ENCODE measurements at places on chromosomes 5 and 9.

- no peak for DNase-seq
These were observed 57.8 kb upstream of the TRPM3 start for GRCh38 chr9:71179183-71179582.

- DNase-seq = no peak
These were observed 173.5 kb upstream of the NREP start for GRCh38 chr5:111930449-111930848.

GRCh38 chr9:20476912-20477521 is 145.3 kb downstream of the MLLT3 start:
- DNase-seq = no peak

DNA sequence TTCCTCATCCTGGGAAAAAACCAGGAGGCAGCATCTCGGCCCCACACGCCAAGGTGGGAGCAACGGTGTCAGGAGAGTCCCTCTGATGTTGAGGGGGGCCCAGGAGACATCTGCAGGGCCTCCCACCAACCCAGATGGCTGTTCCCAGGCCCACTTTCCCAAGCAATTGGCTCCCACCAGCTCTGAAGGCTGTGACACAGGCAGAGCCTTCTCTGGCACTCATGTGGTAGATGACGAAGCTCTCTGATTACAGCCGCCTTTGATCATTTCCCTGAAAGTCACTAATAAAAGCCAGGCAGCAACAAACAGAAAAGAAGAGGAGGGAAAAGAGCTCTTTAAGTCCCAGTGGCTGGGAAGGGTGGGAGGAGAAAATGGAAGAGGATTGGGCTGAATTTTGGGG is 226.5 kb downstream of the CDK5RAP2 start:
- no peak for DNase-seq

- no peak for DNase-seq
These were observed 49.7 kb upstream of the FST start for GRCh38 chr5:53430618-53431252.

DNA sequence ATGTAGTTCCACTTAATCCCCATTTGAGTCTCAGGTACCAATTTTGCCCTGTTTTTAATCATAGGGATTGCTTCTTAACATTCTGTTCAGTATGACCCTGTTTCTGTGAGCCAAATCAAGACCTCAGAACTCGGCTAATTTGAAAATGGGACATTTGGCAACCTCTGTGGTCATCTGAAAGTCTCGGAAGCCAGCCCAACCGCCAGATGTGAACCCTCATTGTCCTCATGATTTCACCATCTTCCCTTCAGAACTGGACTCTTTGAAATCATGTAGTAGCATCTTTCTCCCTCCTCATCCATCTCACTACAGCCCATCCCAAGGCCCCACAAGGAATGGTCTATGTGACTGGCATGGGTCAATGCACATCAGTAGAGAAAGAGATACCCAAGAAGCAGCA is 88.9 kb downstream of the S1PR3 start:
- DNase-seq = no peak

GRCh38 chr5:160930406-160930805 is 78.4 kb upstream of the ATP10B start:
- no peak for DNase-seq

- no peak for DNase-seq
These were observed 4.6 kb upstream of the ERAP2 start for GRCh38 chr5:96871686-96872085.

- DNase-seq = no peak
These were observed 37.0 kb downstream of the DMRTA1 start for GRCh38 chr9:22483528-22484070.

- no peak for DNase-seq
These were observed 56.6 kb downstream of the CAMSAP1 start for GRCh38 chr9:135850737-135851136.

GRCh38 chr9:23771746-23772384 is 54.2 kb downstream of the ELAVL2 start:
- DNase-seq = no peak

DNA sequence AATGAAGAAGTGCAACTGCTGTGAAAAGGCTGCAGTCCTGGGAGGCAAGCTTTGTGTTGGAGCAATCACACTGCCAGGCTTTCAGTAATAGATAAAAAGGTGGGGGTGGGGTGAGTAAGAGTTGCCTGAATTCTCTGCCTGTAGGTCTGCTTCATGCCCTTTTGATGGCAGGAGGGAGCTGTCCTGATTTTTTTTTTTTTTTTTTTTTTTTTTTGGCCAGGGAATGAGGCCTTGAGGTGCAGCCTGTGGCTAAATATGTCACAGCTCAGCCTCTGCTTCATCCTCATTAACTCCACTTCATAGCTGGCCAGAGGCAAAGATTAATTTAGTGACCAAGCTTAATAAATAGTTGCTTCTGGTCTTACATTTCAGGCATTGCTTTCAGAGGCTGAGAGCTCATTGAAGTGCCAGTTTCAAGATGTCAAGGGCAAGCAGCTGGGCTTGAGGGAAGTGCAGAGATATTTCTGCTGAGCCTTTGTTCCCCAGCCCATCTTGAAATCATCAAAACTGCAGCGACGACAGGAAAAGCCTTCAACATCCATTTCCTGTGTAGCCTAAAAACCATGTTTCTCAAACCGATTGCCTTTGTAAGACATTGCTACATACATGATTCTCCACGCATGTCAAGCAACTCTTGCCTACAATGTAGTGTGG is 134.7 kb downstream of the MACIR start:
- DNase-seq = no peak

- DNase-seq = no peak
These were observed 443.0 kb upstream of the KLF4 start for GRCh38 chr9:107932601-107933000.

DNA sequence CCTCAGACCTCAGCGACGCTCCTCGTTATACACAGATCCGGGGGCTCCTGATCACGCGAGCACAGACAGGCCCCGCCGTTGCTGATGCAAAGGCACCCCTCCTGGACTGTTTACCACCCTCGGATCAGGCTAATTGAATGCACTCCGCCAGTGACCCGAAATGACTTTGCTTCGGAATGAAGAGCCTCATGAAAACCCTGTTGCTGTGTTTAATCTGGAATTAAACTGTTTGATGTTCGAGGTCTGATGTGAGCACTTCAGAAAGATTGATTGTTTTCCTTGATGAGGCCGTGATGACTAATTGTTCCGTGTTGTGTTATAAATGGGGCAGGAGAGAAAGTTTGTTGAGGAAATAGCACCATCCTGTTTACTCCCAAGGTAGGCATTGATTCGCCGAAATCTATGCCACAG is 190.5 kb upstream of the PPP1R26 start:
- no peak for DNase-seq

DNA sequence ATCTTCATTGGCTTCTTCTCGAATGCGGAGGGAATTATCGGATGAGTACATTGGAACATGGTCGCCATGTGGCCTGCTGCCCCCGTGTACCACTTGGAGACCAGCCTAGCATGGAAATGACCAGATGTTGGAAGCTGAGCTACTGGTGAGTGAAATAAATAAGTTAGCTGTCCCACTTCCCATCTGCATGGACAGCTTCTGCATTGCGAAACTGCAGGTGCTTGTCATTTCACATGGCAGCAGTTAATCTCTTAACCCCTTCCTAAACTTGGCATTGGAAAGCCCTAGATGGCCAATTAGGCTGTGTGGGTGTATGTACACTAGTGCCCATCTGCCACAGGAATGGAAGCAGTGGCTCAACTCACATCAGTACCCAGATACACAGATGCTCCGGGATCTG is 246.6 kb upstream of the IL12B start:
- DNase-seq = no peak

DNA sequence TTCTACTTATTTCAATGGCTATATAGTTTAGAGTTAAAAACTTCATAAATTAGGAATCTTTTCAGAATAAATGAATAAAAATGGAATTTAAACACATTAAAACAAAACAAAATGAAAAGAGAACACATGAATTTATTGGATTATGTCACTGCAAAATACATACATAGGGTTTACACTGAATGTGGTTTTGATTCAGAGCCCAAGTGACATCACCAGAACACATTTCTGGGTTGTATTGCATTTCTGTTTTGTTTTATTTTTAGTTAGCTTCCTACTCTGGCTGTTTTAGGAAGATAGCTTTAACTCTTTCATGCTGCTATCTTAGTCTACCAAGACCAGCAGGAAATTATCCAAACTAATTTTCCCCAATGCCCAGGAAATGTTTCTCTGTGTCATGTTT is 1935.0 kb downstream of the EFNA5 start:
- no peak for DNase-seq

DNA sequence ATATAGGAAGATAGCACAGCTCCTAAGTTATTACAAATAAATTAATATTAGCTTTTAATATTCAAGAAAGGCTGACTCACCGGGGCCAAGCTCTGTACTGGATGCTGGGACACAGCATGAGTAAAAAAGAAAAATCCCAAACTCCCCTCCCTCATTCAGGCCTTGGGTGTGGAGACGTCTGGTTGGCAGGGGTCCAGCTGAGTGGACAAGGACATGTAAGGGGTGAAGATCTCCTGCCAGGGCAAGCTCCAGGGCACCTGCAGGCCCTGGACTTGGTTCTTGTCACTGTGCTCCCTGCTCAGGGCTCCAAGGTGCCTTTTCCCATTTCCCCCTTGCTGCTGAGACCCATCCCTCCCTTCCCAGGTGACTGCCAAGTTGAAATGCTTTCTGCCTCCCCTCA is 388.5 kb downstream of the ENC1 start:
- no peak for DNase-seq

- no peak for DNase-seq
These were observed 2.5 kb downstream of the DOK3 start for GRCh38 chr5:177507165-177507564.

- no peak for DNase-seq
These were observed 99.0 kb upstream of the FBN2 start for GRCh38 chr5:128637031-128637430.

GRCh38 chr5:157271740-157272271 is 5.9 kb downstream of the CYFIP2 start:
- no peak for DNase-seq

DNA sequence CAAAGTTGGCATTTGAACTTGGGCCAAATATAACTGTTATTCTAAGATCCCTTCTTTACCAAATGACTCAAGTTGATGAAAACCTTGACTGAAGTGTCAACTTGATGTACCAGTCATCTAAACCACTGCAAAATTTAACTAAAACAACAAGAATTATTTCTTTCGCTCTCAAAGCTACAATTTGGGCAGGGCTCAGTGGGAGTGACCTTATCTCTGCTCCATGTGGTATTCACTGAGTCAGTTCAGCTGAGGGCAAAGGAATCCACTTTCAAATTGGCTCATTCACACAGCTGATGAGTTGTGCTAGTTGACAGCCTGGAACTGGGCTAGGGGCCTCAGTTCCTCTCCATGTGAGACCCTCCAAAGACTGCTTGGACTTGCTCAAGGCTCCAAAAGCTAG is 166.3 kb downstream of the RORB start:
- DNase-seq = no peak

DNA sequence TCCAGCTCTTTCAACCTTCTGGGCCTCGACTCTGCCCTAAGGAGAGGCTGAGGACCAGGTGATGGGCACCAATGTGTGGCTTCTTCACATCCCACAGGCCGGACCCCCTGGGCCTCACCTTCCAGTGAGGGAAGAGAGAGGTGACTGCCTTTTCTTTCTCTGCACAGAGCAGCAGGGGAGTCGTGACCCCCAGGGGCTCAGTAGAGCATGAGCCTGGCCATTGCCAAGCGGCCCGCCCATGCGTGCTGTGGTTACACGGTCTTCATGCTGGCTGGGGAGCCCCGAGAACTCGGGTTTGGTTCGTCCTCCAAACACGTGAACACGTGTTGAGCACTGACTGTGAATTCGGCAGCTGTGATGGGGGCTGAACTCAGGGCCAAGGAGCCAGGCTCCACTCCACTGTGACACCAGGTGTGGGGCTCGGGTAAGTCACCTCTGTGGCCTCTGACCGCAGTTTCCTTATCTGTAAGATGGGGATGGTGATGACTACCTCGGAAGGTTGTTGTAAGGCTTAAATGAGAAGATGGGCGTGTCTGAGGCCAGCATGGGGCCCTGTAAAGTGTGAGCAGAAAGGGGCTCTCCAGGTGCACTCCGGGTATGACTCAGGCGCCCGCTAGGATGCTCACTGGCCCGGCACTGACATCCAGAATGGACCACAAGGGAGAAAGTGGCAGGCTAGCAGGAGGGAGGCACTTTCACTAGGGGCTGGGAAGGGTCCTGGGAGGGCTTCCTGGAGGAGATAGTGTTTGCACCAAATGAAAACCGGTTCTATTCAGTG is 13.4 kb upstream of the GRHPR start:
- no peak for DNase-seq

DNA sequence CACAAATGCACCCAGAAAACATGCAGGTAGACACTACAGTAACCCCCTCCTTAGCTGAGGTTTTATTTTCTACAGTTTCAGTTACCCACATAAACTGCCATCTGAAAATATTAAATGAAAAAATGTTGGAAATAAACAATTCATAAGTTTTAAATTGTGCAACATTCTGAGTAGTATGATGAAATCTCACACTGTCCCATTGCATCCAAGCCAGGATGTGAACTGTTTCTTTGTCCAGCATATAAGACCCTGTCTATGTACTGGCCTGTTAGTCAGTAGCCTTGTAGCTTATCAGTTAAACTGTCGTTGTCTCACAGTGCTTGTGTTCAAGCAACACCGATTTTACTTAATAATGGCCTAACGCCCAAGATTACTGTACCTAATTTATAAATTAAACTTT is 630.5 kb downstream of the ANXA1 start:
- DNase-seq = no peak

DNA sequence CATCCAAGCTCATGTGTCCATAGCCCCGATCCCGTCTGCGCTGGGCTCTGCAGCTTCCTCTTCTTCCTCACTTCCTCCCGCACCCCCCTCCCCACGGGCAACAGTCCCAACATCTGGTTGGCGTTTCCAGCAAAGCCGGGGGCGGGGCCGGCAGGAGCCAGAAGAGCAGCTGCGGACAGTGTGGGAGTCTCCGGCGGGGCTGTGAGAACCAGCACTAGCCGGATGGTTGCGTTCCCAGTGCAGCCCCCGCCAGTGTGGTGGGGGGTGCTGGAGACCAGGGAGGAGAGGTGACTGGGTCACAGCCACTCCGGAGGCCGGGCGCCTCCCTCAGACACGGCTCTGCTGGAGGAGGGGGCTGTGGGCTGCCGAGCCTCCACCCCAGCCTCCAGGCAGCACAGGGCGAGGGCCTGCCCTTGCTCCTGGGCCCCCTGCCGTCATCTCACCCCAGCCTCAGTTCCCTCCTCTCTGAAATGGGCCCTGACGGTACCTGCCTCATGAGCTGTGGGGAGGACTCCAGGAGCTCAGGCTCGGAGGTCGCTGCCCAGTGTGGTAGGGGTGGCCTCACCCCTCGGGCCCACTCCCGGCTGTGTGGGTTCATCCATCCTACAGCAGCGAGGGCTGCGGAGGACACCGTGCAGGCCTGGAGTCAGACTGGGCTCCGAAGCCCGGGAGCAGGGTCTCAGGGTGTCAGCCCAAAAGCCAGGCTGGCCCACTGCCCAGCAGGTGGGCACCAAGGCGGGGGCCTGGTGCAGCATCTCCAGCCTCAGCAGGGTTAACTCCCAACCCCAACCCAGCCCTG is 41.5 kb upstream of the NOTCH1 start:
- DNase-seq = peak; percentile 48

DNA sequence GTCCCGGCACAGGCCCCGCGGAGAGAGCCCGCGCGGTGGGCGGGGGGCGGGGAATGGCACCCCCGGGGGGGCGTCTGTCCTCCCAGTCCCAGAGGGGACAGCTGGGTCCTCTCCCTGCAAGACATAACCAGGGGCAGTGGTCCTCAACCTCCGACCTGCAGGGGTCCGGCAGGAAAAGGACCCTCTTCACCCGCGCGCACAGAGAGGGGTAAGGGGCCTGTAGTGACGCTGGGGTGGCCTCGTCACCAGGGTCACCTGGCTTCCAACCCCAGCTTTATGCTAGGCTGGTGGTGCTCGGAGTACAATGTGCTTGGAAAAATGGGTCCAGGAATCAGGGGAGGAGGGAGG is 34.2 kb downstream of the LHX2 start:
- no peak for DNase-seq

- DNase-seq = no peak
These were observed 158.1 kb downstream of the C9orf152 start for GRCh38 chr9:110049699-110050450.
